ENCODE measurements at places on chromosomes 16 and 17.

- DNase-seq = no peak
Observed at GRCh38 chr16:51419768-51420167, 268.7 kb upstream of the SALL1 start.

DNA sequence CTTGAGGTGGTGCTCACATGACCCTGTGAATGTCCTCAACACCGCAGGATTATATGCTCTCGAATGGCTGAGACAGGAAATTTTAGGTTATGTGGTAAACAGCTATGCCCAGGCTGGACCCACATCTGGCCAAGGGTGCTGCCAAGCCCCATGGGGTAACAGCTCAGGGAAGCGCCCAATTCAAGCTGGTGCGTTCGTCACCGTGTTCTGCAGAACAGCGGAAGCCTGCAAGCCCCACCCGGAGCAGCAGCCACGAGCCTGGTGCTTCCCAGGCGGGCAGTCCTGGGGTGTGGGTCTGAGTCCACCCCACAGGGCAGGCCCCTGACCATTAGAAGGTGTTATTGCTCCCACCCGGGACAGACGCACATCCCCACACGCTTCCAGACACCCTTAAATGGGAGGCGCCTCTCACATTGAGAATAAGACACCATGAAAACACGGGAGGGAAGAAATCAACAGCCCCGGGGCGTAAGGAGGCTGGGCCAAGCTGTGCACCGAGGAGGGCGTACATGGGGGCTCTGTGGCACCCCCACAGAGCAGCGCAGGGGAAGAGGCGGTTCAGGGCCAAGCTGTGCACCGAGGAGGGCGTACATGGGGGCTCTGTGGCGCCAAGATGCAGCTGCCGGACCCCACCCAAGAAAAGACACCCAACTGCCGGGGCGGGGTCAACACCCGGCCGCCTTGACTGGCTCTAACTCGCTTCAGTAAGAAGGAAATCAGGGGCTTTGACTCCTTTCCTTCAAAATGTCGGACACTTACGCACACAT, 2.9 kb upstream of the CYBA start:
- no peak for DNase-seq

GRCh38 chr17:66925811-66926500, 38.6 kb upstream of the CACNG4 start:
- DNase-seq = no peak

GRCh38 chr17:63826468-63827001, 696 bp upstream of the PSMC5 start:
- no peak for DNase-seq

DNA sequence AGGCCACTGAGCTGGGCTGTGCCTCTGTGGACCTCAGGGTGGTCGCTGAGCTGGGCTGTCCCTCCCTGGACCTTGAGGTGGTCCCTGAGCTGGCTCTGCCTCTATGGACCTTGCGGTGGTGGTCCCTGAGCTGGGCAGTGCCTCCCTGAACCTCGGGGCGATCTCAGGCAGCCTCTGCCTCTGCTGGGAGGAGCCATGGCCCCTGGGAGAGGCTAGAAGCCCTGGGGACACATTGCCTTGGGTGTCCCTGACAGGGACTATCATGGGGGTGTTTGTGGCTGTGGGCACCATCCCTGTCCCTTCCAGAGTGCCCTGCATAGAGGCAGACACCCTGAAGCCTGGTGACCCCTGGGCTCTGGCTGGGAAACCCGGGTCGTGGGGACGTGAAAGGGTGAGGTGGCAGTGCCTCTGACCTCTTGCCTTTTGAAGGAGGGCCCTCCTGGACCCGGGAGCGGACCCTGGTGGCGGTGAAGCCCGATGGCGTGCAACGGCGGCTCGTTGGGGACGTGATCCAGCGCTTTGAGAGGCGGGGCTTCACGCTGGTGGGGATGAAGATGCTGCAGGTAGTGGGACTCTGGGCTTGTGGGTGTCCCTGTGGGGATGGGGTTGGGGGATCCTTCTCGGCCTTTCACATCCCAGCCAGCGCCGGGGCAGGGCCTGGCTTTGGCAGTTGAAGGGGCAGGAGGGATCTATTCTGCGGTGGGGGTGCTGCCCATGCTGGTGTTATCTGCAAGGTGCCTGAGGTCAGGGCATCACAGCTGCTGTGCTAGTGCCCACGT, 1.8 kb downstream of the NME4 start:
- DNase-seq = no peak

- no peak for DNase-seq
Observed at GRCh38 chr17:77596491-77597417, 361.7 kb upstream of the TNRC6C start.

Data from activated CD8-positive, alpha-beta memory T cell treated with anti-CD3 and anti-CD28 coated beads, Interleukin-2, amount 50 U/mL, for 4 hours (primary cell).